ENCODE measurements at places on chromosomes 2 and 18.

GRCh38 chr2:95265182-95265581, 9.1 kb upstream of the PROM2 start:
- no peak for DNase-seq

- DNase-seq, result no peak
Observed at GRCh38 chr2:218853766-218854165, 5.8 kb upstream of the WNT6 start.

- no peak for DNase-seq
Observed at GRCh38 chr18:4994710-4995109, 202.3 kb downstream of the AKAIN1 start.

DNA sequence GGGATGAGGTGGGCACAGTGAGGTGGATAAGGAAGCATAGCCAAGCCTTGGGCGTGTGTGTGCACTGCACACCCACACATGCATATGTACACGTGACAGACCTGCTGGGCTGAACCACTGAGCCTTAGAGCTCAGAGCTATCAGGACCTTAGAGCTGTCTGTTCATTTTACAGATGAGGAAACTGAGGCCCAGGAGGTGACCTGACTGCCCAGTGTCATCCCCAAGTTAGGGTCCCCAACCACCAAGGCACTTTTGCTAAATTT, 8.2 kb upstream of the SNED1 start:
- DNase-seq, result no peak

DNA sequence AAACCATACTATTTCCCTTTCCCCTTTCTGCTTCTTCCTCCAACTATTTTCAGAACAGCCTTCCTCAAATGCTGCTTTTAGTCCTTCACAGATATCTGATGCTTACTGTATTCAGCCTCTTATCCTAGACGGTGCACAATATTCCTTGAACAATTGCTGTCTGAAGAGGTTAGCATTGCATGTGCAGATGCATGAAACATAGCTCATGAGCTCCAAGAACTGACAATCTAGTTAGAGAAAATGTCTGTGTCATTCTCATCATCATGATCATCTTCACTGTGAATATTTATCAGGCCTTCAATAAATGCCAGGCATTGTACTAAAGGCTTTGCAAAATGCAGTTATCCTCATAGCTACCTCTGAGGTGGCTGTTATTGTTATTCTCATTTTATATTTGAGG, 190.7 kb downstream of the DNER start:
- DNase-seq, result no peak

DNA sequence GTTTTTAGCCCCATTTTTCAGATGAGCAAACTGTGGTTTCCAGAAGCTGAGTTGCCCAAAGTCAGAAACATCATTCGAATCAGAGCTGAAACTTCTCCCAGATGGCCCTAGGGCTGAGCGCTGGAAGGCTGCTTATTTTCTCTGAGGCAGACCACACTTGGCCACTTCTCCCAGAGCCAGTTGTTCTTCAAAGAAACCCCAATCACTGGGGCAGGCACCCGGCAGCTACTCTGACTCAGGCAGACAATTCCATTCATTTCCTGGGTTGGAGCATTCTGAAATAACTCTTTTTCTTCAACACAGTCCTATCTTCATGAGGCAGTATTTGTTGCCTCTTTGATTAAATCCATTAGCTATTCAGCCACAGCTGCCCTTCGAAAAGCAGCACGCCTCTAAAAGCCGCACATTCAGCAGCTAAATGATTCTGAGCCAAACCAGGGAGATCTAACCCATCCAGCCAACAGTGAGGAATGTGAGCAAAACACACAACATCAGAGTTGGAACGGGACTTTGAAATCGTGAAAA, 40.9 kb downstream of the LRATD1 start:
- no peak for DNase-seq

DNA sequence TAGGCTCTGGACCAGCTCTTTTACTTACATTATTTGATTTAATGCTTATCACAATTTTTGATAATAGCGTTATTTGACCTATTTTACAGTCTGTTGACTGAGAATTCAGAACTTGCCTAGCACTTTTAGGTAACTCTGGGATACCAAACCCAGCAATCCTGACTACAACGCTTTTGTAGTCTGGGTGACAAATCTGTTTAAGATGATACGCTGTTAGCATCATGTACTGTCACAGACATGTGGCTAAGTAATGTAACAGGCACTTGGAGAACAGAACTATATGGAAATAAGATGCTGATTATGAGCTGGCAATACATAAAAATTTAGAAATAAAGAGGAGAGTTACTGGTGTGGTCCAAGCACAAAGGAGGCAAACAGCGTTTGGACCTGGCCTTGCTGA, 130.6 kb downstream of the RBMS1 start:
- no peak for DNase-seq

DNA sequence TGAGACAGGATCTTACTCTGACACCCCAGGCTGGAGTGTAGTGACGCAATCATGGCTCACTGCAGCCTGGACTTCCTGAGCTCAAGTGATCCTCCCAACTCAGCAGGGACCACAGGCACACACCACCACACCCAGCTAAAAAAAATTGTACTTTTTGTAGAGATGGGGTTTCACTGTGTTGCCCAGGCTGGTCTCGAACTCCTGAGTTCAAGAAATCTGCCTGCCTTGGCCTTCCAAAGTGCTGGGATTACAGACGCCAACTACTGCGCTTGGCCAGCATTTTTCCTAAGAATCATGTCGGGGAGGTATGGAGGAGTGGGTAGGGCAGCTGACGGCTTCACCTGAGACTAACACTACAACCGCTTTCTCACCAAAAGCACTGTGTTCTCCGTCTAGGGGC, 50.4 kb downstream of the CYP26B1 start:
- no peak for DNase-seq

DNA sequence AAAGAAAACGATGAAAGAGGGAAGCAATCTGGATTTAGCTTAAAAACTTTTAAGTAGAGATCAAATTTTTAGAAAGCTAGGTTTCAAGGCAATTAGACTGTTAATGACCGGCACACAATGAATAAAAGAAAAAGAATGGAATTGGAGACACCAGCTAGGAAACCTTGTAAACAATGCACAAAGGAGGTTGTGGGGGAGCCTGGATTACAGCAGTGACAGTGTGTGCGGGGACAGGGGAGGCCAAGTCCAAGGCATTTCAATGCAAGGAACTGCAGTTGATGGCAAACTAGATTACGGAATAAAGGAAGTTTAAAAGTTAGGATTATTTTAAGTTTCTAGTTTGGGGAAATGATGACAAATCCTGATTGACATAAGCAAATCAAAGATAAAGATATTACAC, 74.5 kb downstream of the DTNB start:
- no peak for DNase-seq

DNA sequence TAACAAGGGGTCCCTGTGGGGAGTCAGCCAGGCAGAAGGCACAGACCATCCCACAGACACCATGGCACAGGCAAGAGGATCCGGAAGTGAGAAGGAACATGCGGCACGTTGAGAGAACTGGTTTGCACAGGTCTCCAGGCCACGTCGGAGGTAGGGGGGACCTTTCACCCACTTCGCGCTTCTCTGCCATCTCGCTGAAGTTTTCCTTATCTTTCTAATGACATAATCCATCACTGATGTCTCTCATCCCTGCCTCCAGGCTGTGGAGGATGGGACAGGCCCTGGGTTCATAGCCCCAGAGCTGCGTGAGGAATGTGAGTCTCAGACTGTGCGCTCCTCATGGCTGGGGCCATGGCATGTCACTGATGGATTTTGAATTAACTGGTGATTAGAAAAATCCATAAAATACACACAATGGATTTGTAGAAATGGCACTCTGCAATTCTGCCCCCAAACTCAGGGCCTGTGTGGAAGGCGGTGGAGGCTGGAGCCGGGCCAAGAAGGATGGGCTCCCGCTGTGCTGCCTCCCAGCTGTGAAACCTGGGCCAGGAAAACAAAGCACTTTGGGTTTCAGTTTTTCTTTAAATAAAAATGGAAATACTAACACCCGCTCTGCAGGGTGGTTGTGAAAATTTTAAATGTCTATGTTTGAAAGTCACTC, 113.3 kb upstream of the ALKAL2 start:
- no peak for DNase-seq

DNA sequence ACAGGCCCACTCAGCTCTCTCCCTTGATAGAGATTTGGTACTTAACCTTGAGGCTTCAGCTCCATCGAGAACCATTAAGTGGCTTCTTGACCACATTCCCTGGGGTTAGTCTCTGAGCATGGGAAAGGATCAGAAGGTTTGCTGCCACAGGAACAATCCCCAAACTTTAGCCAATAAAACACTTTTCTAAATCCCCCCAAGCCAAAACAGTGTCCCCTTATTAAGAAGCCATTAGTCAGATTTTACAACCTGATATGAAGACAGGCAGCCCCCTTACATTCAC, 37.7 kb upstream of the SLC8A1 start:
- DNase-seq, result no peak

DNA sequence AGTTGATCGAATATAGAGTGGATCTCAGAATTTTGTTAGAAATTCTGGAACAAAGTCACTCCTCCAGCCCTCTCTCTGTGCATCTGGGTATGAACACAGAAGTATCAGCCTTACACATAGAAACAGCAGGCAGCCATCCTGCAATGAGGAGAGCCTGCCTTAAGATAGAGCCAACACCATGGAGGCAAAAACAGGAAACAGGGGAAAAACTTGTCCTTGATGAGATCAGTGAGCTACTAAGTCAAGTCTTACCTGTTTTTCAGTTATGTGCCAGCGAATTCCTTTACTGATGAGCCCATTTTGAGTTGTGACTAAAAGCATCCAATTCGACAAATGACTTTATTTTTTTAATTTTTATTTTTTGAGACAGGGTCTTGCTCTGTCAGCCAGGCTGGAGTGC, 26.6 kb upstream of the MREG start:
- DNase-seq, result no peak

GRCh38 chr2:83162421-83162820, 1296.7 kb downstream of the SUCLG1 start:
- no peak for DNase-seq

DNA sequence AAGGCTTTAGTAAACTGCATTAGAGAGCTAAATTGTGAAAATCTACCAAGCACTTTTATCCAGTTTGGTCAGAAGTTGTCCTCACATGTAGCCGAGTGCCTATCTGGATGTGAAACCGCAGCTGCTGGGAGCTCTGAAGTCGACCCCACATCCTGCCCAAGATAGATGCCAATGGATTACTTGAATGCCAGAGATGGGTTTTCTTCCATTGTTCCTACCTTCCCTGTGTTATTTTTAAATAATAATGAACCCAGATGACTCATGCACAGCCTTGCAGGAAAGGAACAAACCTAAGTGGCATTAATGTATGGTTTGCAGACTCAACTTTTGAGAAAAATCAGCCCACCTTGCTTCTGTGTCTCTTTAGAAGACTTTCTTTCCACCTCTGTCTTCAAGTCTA, 408.5 kb downstream of the FBXO15 start:
- peak; percentile 74 for DNase-seq

- DNase-seq, result no peak
Observed at GRCh38 chr2:68303033-68303901, 16.5 kb downstream of the CNRIP1 start.

DNA sequence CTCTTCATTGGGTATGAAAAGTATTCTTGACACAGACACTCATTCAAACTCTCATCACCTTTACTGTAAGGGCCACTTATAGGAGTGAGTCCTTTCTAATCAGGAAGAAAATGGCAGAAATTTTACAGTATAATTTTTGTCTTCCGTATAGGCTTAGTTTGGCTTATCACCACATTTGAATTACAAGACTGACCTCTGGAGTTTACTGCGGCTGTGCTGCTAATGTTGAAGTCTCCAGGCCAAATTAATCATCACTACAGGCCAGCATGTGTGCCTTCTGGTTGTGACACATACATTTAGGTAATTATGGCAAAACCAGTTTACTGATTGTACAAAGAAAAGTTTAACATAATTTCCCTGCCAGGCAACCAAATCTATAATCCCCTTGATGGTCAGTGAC, 753.6 kb upstream of the GCFC2 start:
- DNase-seq, result no peak

- no peak for DNase-seq
Observed at GRCh38 chr18:9809697-9810096, 76.1 kb upstream of the TXNDC2 start.

DNA sequence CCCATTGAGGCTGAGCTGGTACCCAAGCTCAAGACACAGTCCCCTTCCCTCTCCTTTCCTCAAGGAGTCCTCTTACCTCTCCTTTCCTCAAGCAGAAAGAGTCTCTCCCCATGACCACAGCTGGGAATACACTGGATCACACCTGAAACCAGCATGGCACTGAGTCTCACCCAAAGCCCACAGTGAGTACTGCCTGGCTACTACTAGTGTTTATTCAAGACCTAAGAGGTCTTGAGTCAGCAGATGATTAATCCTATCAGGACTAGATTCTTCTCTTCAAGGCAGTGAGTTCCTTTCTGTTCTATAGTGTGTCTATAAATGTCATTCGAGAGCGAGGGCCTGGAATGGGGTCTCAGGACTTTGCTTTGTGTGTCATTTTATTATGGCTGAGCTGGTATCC, 111.4 kb downstream of the METTL4 start:
- DNase-seq, result no peak

GRCh38 chr2:203396667-203397066, 68.5 kb downstream of the ABI2 start:
- no peak for DNase-seq

DNA sequence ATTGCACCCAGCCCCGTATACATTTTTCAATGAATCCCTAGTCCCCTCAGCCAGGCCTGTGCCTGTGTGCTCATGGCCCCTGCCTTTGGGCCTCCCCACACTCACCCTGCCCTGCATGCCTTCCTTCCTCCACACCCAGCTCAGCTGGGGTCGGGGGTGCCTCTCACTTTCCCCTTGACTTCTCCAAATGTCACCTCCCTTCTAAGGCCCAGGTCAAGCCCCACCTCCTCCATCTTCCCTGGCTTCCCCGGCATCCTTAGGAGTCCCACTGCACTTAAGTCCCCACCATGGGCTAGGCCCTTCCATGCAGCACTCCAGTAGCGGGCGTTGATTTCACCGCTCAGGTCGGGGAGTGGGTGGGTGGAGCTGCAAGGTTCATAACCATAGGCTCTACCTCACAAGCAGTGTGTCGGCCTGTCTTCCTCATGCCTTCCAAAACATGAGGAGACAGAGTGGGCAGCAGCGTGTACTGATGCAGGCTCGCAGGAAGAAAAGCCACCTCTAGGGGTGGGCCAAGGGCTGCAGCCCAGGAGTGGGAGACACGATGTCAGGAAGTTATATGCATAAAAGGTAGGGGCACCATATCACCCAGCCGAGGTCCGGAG, 47.7 kb downstream of the DNMT3A start:
- no peak for DNase-seq

DNA sequence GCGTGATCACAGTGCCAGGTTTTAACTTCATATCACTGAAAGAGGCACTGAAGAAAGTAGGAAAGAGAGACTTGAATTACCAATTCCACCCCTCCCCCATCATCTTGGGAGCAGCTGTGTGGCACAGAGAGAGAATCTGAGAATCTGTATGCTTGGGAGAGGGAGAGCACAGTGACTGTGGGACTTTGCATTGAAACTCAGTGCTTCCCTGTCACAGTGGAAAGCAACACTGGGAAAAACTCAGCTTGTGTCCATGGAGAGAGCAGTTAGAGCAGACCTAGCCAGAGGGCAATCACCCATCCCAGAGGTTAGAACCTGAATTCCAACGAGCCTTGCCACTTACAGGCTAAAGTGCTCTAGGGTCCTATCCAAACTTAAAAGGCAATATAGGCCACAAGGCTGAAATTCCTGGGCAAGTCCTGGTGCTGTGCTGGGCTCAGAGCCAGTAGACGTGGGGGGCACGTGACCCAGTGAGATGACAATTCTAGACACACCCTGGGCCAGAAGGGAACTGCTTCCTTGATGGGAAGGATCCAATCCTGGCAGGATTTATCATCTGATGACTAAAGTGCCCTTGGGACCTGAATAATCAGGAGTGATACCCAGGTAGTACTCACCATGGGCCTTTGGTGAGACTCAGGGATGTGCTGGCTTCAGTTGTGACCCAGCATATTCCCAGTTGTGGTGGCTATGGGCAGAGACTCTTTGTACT, 15.5 kb upstream of the ABCB11 start:
- no peak for DNase-seq
